ENCODE measurements at places on chromosomes 13 and 19.

DNA sequence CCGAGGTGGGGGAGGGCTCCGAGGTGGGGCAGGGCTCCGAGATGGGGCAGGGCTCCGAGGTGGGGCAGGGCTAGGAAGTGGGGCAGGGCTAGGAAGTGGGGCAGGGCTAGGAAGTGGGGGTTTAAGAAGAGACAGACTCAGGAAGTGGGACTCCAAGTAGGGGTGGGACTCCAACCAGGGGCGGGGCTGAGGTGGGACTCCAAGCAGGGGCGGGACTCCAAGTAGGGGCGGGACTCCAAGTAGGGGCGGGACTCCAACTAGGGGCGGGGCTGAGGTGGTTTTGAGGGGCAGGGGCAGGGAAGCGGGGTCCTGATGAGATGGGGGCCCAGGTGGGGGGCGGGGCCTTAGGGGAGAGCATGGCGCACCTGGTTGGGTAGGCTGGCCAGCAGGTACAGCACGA lies 13.6 kb downstream of the CFD start:
- DNase-seq = no peak

GRCh38 chr13:32147193-32147592 lies 115.6 kb downstream of the FRY start:
- no peak for DNase-seq

GRCh38 chr19:33595783-33596182 lies 26.0 kb upstream of the CHST8 start:
- DNase-seq = no peak

DNA sequence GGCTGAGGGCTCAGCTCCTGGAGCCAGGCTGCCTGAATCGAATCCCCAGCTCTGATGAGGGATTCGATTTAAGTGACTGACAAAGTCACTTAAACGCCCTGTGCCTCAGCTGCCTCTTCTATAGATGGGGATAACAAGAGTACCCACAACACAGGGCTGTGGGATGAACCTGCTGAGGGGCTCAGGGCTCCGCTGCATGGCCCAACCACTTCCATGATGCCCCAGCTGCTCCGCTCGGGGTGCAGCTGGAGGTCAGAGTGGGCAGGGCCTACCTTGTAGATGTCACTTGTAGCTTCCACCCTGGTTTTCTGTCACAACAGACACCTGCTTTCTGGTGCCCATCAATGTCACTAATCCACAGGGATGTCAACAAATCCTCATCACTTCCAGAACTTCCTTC lies 39.2 kb downstream of the STK24 start:
- DNase-seq = no peak

DNA sequence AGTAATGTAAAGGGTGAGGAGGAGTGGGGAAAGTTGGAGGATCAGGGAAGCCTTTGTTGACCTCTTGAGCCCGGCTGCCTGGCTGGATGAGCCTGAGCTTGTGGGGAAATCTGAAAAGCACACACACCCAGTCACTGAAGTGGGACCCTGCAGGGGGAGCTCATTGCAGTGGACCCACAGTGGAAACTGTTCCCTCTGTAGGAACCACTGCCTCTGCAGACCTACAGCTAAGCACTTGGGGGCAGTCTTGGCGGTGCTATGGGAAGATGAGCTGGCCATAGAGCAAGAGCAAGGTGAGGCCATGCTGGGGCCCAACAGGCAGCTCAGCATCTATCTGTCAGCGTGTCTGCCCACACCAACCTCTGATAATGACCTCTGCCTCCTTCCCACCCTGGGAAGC lies 294.8 kb downstream of the TSHZ3 start:
- DNase-seq = no peak

- DNase-seq = no peak
These were observed 160.1 kb downstream of the TEX29 start for GRCh38 chr13:111480503-111480902.

GRCh38 chr19:55656988-55657747 lies 2.3 kb downstream of the U2AF2 start:
- DNase-seq = no peak

DNA sequence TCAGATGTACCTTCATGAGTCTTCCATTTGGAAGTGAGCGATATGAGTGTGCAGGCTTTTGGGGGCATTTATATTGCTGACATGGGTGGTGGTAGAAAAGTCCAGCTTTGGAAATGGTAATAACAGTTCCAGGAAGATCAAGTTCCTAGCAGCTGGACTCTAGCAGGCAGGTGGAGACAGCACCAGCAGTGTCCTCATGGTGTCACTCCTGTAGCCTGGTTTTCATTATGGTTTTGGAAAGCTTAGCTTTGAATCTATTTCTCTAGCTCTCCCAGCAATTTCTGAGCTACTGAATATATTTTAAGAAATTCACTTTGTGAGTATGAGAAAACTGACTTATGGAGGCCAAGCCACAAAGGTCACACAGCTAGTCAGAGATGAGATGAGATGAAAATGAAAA lies 523.2 kb upstream of the HTR2A start:
- no peak for DNase-seq

GRCh38 chr13:48086272-48086671 lies 8.6 kb downstream of the MED4 start:
- DNase-seq = no peak

DNA sequence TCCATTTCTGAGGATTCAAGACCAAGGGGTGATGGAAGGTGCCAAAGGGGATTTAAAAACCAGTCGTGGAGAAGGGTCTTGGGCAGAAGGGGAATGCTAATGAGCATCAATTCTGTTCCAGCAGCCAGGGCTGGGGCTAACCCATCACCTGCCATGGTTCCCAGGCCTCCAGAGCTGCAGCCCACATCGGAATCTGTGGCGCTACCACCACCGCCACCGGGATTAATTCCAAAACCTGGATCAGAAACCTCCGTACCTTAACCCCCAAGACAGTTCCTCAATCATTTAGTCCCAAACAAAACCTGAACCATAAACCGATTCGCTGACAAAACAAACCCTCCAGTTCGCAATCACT lies 583 bp downstream of the ZNF615 start:
- no peak for DNase-seq

GRCh38 chr19:35776102-35776788 lies 881 bp downstream of the ARHGAP33 start:
- DNase-seq = no peak

DNA sequence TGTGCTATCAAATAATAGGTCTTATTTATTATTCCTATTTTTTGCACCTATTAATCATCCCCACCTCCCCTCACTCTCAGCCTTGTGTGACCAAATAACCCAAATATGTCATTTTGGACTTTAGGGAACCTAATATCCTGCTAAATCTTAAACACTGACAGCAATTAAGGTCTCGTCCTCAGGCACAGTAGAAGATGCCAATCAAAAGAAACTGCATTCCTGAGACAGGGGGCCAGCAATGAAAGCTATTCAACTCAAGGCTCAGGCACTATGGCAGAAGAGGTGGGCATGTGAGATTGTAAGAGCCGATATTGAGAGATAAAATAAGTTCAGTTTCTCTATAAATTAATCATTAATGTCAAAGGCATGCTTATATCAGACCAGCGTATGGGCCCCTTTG lies 1437.7 kb upstream of the PCDH9 start:
- DNase-seq = no peak

DNA sequence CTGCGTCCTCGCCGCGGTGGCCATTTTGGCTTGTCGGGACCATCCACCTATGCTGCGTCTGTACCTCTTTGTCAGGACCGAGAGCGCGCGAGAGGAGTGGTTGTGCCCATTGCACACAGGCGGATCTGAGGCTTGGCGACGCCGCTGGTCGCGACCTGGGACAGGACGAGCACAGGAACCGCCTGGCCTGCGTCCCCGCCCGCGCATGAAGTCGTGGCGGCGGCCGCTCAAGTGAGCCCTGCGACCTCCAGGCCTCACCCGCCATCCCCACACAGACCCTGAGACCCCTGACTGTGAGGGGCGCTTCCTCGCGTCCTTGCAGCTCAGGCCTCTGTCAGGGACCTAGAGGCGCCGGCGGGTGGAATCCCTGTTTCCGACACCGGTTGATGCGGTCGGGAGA lies 16.8 kb downstream of the ZNF586 start:
- DNase-seq = no peak

DNA sequence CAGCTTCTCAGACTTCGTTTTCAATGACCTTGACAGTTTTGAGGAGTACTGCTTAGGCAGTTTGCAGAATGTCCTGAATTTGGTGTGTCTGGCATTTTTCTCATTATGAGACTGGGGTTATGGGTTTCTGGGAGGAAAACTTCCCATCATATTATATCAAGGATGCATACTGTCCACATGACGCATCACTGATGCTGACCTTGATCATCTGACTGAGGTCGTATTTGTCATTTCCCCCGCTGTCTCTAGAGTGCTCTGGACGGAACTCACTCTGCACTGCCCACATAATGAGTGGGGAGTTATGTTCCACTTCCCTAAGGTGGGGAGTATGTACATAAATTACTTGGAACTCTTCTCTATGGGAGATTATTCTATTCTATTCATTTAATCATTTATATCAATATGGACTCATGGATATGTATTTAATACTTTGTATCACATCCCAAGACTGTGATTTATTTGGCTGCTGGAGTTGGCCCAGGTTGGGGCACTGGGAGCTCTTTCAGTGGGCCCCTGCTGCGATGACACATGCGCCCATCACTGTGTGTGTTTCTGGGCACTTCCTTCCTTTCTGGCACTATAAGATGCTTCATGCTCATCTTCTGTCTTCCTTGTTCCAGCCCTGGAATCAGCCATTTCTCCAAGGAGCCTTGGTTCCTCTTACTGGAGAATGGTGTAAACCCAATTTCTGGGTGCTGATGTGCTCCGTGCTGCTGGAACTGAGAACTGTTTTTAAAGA lies 138.6 kb downstream of the MIPEP start:
- no peak for DNase-seq

DNA sequence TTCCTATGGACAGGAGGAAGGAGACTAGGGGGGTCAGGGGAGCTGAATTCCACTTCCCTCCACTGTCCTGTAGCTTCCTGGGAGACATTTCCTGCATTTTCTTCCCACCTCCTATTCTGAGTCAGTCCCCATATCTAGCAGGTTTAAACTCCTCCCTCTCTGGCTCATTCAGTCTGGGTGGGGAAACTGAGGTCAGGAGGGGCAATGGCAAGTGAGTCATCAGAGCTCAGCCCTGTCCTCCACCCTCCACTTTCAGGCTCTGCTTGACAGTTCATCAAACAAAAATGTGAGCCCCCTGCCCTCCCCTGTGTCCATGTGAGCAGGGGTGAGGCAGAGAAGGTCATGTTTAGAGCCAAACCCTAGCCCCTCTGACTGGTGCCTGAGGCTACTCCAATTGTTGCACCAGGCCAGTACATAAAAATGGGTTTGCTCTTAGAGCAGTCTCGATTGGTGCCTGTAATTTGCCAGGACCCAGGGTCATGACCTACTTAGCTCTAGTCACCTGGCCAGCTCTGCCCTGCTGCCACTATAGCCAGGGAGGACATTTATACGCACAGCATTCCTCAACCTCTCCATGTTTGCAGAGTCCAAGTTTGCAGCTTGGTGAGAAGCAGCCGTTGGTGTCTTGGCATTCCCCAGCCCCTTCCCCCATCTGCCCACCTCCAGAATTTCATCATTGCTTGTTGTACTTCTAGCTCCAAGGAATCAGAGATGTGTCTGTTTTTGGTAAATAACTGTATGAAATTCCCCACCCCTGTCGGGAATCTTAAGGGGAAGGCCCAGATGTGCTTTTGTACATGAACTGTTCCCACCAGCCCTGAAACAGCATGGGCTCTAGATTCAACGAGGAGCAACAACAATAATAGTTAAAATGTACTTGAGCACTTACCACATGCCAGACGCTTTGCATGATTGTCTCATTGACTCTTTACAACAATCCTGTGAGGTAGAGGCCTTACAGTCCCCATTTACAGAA lies 20.7 kb downstream of the SAMD4B start:
- no peak for DNase-seq

DNA sequence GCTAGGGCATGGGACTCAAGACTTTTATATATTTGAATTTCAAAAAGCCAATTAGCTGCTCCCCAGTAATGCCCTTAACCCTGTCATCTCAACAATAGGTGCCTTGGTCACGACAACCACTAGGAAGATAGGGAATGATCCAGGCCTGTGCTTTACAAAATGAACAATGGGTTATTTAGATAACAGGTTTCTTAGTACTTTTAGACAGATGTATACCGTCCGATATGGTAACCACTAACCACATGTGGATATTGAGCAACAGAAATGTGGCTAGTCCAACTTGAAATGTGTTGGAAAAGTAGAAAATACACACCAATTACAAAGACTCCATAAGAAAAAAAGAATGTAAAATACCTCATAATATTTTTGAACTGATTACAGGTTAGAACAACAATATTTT lies 201.2 kb downstream of the LHFPL6 start:
- DNase-seq = no peak

- DNase-seq = no peak
These were observed 12.8 kb upstream of the DHRS12 start for GRCh38 chr13:51816604-51817249.

GRCh38 chr13:78323040-78323439 lies 280.3 kb downstream of the POU4F1 start:
- no peak for DNase-seq

- no peak for DNase-seq
These were observed 21.6 kb upstream of the CCL25 start for GRCh38 chr19:8030960-8031359.

- no peak for DNase-seq
These were observed 550 bp upstream of the DLL3 start for GRCh38 chr19:39497996-39498797.

DNA sequence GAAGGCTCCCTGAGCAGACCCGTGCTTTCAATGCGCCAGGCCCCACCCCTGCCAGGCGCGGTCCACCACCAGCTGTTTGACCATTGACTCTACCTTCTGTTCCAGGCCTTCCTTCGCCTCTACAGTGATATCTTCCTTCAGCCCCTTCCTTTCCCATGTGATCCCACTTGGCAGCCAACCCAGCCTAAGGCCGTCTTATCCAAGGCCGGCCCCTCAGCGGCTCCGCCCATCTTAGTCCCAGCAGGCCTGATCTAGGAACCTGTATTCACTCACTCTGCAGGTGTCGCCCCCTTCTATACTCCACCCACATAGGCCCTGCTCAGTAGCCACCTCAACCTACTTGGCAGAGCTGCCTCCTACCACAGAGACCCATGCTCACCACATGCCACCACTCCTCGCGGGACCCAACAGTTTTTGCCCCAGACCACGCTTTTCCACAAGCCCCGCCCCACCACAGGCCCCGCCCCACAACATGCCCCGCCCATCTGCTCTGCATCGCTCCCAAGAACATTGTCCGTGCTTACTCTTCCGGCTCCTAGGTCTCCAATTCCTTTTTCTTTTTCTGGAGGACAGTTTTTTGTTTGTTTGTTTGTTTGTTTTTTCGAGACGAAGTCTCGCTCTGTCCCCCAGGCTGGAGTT lies 2.9 kb downstream of the RASIP1 start:
- DNase-seq = no peak

GRCh38 chr13:37212826-37213225 lies 107.4 kb upstream of the CSNK1A1L start:
- no peak for DNase-seq

DNA sequence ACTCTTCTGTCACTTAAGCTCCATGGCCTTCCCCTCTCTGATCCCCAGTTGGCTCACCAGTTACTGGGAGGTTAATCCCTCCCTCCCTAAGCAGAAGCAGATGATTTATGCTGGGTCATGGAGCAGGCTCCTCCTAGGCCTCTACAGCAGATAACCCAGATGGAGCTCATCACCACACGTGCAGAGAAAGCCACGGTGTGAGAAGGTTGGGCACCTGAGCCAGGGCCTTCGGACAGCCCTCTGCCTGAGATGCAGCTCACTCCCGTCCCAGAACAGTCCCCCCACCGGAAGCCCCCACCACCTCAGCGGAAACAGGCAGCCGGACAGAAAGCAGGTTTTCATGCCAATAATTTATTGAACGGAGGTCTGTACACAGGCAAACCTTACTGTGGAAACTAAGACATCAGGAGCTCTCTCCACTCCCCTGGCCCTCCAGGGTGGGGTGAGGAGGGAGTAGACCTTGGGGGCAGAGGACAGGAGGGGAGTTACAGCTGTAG lies 9.8 kb downstream of the ZNF526 start:
- no peak for DNase-seq
